ENCODE measurements at places on chromosomes 7 and 10.

GRCh38 chr10:100020886-100021253 lies 11.1 kb upstream of the DNMBP start:
- DNase-seq = no peak

DNA sequence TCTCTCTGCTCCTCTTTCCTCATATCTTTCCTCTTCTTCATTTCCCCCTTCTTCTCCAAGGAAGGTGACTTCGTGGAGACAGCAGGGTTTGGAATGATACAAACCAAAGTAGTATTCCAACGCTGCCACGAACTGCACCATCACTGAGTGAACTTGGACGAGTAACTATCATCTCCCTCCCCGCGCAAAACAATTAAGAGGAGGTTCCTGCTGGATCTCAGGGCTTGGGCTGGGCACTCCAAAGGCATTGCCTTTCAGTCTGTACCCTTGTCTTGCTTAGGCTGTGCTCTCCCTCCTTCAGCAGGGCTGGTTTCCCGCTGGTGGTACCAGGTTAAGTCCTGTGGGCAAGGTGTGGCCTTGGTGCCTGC lies 790 bp upstream of the PITX3 start:
- no peak for DNase-seq

- DNase-seq = no peak
Measured at GRCh38 chr7:79608005-79608404, 154.5 kb upstream of the MAGI2 start.

- DNase-seq = no peak
Measured at GRCh38 chr10:64798297-64798696, 1277.1 kb downstream of the REEP3 start.

DNA sequence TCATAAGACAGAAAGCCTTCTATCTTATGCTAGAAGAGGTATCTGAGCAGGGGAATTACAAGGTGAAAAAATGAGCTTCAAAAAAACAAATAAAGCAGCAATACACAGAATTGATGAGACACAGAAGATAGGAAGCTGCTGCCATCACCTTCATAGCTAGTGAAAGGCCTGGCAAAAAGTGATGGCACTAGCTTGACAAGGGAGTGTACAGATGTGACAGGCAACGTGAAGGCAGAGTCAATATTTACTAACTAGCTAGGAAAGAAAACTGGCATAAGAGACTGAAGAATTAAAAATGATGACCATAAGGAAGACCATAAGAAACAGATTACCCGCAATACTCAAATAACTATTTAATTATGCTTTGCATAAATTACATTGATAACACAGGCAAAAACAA lies 9.4 kb downstream of the GPR22 start:
- no peak for DNase-seq

- DNase-seq = no peak
Measured at GRCh38 chr7:121442845-121443244, 46.7 kb upstream of the FAM3C start.

DNA sequence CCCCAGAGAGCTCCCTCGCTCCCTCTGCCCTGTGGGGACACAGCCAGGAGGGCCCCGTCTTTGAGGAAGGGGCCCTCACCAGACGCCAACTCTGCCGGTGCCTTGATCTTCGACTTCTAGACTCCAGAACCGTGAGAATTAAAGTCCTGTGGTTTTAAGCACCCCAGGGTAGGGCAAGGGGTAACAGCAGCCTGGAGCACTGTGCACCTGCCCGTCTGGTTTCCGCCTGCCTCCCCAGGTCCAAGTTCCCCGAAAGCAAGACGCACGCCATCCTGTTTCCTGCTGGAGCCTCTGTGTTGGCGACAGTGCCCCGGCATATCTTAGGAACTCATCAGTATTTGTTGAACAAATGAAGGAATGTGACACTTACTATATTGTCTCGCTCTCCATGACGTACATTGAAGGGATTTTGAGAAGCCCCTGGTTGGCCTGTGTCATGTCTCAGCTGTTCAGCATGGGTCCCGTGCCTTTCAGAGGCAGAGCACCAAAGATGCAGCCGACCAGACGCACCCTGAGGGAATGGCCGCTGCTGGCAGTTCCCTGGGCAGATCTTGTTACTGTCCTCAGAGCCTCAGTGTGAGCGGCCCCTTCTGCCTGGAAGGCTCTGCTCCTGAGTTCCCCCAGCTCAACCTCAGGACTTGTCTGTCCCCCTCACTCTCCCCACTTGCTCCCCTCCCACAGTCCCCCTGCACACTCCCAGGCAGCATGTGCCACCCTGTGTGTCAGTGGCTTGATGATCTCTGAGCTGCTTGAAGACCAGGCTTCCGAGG lies 226.2 kb downstream of the TCERG1L start:
- peak; percentile 33 for DNase-seq

DNA sequence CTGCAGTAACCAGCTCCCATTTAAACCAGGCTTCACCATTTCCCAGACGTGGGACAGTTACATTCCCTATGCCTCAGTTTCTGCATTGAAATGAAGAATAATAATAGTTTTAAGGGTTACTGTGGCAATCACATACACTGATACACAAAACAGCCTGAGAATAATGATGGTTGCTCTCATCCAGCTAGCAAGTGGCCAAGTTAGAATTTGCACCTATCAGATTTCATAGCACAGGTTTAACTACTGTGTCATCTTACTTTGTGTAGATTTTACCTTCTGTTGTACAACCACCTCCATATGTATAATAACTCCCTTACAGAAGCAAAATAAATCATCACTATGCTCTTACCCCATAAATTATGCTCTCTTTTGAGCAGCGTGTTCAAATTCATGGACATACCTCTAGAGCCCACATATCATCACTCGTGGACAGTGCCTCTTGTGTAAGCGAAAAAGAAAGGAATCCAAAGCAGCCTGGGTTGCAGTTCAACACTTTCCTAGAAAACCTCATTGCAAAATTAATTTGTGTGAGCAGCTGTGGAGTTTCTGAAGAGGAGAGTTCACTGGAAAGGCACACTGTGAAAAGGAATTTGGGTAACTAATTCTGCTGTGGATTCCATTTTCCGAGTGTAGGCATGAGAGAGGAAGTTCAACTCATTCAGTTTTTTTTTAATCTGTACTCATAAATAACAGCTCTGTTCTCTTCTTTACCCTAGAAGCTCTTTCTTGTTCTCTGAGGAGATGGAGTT lies 492.5 kb downstream of the ARL4A start:
- DNase-seq = peak; percentile 11

GRCh38 chr7:3760651-3761050 lies 459.6 kb downstream of the SDK1 start:
- DNase-seq = no peak

GRCh38 chr10:75435291-75435690 lies 3.9 kb downstream of the LRMDA start:
- peak; percentile 97 for DNase-seq

DNA sequence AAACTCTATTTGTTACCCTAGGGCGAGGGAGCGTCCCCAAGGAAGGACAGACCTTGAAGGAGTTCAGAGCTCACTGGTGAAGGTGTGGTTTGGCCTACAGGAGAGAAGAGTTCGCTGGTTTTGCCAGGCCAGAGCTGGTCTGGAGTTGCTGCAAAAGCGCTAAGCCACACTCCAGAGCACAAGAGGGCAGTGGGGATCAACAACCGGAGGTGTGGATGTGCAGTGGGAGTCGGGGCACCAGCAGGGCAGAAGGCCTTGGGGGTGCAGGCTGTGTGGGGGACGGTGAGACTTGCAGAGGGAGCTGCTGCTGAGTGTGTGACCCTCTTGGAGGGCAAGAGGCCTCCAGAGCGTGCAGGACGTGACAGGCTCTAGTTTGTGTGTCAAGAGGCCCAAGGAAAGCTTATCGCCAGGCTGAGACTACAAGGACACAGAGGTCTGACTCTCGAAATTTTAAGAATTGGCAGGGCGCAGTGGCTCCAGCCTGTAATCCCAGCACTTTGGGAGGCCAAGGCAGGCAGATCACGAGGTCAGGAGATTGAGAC lies 14.3 kb upstream of the CUL1 start:
- DNase-seq = no peak

DNA sequence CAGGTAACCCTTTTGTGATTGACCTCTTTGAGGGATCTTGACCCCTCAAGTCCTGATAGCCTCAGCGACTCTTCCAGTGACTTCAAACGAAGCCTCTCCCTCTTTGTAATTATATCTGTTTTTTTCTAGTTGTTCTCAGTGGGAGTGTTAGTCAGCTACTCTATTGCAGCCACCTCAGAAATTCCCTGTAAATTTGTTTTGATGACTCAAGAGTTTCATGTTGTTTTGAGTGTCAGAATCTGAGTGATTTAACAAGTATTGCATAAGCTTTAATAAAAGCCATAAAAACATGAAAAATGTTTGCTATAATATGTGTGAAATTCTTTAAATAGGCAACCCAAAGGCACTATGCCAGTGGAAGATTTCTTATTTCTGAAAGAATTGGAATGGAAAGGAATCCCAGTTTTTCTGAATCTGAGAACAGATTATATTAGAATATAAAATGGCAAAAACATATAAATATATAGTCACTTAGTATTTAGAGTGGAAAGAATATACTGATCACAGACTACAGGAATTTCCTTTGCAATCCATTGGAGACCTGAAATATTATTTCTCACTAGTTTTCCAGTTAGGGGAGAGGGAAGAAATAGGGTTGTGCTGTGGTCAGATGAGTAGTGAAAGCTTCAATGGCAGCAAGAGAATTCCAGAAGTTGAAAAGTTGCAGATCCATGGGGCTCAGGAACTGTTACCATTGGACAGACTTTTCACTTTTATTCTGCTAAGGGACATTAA lies 94.4 kb upstream of the SEMA3C start:
- DNase-seq = peak; percentile 37

GRCh38 chr7:96235281-96235680 lies 86.6 kb downstream of the SLC25A13 start:
- DNase-seq = no peak

GRCh38 chr10:104867966-104868598 lies 227.0 kb downstream of the SORCS3 start:
- DNase-seq = no peak

GRCh38 chr7:148972375-148972774 lies 55.9 kb downstream of the PDIA4 start:
- DNase-seq = no peak
